ENCODE measurements at places on chromosomes 2 and 18. TPM values are rescaled to one million over a fixed set of nuclear protein-coding genes. Genes with fewer than 3 reads are reported as not detected.

DNA sequence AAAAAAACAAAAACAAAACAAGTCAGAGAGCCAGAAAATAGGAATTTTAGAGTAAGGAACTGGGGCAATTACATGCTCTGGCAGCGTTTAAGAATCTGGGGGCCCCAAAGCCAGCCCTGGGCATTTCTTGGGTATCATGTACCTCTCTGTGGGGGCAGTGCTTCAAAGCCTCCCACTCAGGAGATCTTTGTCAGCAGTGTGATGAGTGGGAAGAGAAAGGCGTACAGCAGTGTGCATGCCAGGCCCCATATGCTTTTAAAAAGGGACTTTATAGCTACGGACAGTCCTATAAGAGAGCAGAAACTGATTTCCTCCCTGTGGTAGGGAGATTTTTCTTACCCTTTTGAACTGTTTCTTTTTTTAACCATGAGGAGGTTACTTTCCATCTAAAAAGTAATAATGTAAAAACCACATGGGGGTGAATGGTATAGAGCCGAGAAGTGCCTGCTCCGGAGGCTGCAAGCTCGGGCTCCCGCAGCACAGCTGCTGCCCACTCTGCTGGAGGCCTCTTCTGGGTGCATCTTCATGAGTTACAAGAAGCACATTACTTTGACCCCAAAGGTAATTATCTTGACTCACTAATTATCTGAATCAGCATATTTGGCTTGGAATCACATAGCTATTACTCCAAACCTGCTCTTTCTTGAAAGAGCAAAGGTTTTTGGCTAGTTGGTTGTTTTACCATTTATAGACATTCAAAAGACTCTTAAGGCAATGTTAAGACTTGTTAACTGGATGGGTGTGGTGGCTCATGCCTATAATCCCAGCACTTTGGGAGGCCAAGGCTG is 46.4 kb downstream of the PROC start:
- H3K36me3 ChIP-seq: peaks cover 12% of the 10 kb centered on the region
- H3K4me1 ChIP-seq: no peaks in the 10 kb centered on the region
- DNase-seq: no peak
- no peak overlapping the region for H3K4me3 ChIP-seq
- H3K27ac ChIP-seq: no peak overlapping the region

- H3K4me3 ChIP-seq: no peak overlapping the region
- H3K36me3 ChIP-seq: no peaks in the 10 kb centered on the region
- H3K27ac ChIP-seq: no peak overlapping the region
These were observed 179.1 kb downstream of the ERBB4 start for GRCh38 chr2:212359425-212360067.

DNA sequence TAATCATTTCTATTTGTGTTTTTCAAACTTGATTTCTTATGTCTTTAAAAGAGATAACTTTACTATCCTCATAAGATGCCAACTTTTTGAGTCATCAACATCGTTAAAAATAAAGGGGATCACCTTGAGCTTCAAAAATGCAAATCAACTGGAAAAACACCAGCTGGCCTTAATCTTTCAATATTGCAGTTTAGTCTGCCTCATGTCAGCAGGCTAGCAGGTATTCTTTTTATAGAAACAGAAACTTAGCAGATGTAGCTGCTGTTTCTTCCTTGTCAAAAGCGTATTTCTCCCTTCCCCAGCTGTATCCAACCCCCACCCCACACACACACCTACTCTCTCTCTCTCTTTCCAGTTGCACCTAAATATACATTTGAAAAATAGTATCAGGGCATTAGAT is 154.1 kb upstream of the ZNF804A start:
- H3K4me1 ChIP-seq: peaks cover 6% of the 10 kb centered on the region
- no peak overlapping the region for H3K4me3 ChIP-seq
- no peak overlapping the region for H3K27ac ChIP-seq
- no peaks in the 10 kb centered on the region for H3K27me3 ChIP-seq
- DNase-seq: no peak

DNA sequence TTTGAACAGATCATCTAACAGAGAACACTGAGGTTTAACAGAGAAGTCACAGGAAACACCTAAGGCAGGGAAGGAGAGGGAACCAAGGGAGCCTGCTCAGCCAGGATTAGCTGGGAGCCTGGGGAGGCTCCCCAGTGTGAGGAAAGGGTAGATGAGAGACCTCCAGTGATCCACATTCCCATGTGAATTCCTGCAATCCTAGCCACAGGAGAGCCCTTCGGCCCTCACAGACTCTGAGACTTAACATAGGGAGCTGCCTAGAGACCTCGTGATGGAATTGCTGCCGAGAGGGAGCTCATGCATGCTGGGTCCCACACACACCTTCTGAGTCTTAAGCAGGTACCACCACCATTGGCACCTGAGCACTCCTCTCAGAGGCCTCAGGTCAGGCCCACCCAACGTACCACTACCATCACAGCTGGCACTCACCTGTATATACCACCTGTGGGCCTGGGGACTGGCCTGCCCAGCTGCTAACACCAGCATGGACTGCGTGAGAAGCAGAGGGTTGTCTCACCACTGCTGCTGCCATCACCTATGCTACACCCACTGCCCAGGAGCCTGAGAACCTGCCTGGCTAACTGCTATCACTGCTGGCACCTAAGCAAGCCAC is 225.9 kb upstream of the RASGRP3 start:
- no peak for DNase-seq
- no peaks in the 10 kb centered on the region for H3K27me3 ChIP-seq
- H3K4me1 ChIP-seq: peaks cover 6% of the 10 kb centered on the region
- no peak overlapping the region for H3K4me3 ChIP-seq
- peaks cover 15% of the 10 kb centered on the region for H3K36me3 ChIP-seq

The ALPG gene
- not detected for total RNA-seq

The PIEZO2 gene
- 43.7 TPM for total RNA-seq

DNA sequence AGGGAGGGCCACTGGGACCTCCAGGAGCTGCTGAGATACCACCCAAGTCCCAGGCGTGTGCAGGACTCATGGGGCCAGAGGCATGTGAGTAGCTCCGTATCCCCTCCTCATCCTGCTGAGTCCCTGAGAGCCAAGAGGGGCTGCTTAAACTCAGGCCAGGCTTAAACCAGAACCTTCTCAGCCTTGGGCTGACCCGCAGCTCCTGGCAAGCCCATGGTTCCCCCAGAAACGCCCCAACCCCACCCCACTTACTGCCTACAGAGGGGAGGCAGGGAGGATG is 2.5 kb upstream of the NMUR1 start:
- peaks cover 33% of the 10 kb centered on the region for H3K27me3 ChIP-seq
- DNase-seq: no peak
- H3K27ac ChIP-seq: no peak overlapping the region
- H3K36me3 ChIP-seq: no peaks in the 10 kb centered on the region

GRCh38 chr18:75256376-75256775 is 45.8 kb downstream of the TSHZ1 start:
- no peak overlapping the region for H3K4me3 ChIP-seq
- no peak overlapping the region for H3K27ac ChIP-seq
- H3K27me3 ChIP-seq: no peaks in the 10 kb centered on the region
- peaks cover 27% of the 10 kb centered on the region for H3K4me1 ChIP-seq
- H3K36me3 ChIP-seq: peaks cover 7% of the 10 kb centered on the region

DNA sequence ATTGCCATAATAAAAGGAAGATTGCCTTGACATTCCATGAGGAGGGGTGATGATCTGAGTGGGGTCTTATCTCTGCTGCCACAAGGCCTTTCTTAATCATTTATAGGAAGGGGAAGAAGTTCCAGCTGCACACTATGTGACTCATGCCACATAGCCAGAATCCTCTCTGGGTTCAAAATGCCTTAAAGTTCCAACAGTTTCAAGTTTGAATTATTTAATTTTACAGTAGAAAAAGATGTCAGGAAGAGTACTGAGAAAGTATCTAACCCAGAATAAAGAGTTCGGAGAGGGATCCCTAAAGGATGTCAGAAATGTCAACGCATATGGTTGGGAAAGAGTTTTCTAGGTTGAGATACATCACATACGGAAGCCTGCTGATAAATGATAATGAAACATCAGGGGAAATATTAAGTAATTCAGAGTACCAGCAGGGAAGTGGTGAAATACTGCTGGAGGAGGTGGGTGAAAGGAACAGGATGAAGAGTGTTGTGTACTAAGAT is 999.9 kb downstream of the TSN start:
- no peaks in the 10 kb centered on the region for H3K27me3 ChIP-seq
- no peak overlapping the region for H3K4me3 ChIP-seq
- peaks cover 8% of the 10 kb centered on the region for H3K4me1 ChIP-seq
- no peak for DNase-seq

DNA sequence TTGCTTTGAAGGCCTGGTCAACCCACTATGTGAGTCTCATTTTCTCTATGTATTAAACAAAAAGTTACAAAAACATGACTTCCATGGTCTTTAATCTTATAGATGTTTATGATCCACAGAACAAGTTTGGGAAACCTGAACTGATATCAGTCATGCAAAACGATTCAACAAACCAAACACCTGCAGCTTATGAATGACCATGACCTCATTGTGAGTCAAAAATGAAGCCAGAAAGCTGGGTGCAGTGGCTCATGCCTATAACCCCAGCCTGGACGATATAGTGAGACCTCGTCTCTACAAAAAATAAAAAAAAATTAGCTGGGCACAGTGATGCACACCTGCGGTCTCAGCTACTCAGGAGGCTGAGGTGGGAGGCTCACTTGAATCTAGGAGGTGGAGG is 270.4 kb upstream of the CCDC68 start:
- DNase-seq: no peak
- H3K27ac ChIP-seq: no peak overlapping the region
- peaks cover 41% of the 10 kb centered on the region for H3K36me3 ChIP-seq
- peaks cover 6% of the 10 kb centered on the region for H3K4me1 ChIP-seq
- no peak overlapping the region for H3K4me3 ChIP-seq

GRCh38 chr2:47029737-47030524 is 114.3 kb upstream of the MCFD2 start:
- peaks cover 2% of the 10 kb centered on the region for H3K36me3 ChIP-seq
- H3K27me3 ChIP-seq: no peaks in the 10 kb centered on the region
- H3K4me1 ChIP-seq: peaks cover 30% of the 10 kb centered on the region
- DNase-seq: no peak

DNA sequence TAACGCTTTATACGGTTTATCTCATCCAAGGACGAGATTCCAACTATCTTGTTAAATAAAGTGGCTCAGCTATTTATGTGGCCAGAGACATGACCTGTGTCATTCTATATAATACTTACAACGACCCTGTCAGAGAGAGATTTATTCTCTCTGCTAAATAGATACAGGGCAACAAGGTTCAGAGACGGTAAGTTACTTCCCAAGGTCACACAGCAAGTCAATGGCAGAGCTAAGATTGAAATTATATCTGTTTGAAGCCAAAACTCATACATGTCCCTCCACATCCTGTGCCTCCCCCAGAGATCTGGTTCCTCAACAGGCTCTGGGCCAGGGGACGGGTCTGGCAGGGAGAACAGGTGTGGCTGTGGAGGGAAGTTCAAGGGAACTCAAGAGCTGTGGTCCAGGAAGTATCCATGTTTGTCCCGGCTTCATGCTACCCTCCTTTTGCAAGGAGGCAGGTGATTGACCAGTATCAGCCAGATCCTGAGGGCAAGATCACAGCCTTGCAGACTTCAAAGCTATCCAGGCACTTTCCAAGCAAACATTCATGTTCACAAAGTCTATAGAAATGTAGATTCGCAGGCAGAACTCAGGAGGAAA is 99.8 kb downstream of the CAPN13 start:
- H3K4me3 ChIP-seq: no peak overlapping the region
- no peak for DNase-seq
- no peaks in the 10 kb centered on the region for H3K27me3 ChIP-seq
- H3K36me3 ChIP-seq: peaks cover 5% of the 10 kb centered on the region
- H3K4me1 ChIP-seq: peaks cover 10% of the 10 kb centered on the region

DNA sequence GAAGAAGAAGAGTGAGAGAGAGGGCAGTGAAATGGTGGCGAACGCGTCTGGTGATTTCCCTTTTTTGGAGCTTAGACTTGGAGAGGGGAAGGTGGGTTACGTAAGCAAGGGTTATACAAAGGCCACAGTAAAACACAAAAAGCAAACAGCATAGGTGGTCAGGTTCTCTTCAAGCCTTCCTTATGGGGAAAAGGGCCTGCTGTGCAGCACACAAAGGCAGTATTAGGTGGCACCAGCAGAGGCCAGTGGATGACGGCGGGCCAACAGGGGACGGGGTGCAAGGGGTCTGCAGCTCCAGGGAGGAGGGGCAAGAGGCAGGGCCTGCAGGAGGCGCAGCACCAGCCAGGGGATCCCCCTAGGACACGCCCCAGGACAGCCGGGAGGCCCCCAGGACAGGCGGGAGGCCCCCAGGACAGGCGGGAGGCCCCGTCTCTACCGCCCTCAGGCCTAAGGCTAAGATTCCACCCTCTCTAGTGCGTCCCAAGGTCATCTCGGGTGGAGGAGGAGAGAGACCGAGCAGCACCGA is 32.6 kb upstream of the NPC1 start:
- peak overlapping the region; percentile 63 for H3K4me3 ChIP-seq
- H3K27me3 ChIP-seq: peaks cover 34% of the 10 kb centered on the region
- H3K4me1 ChIP-seq: peaks cover 19% of the 10 kb centered on the region
- no peak for DNase-seq

- peak overlapping the region; percentile 70 for H3K4me3 ChIP-seq
- H3K27ac ChIP-seq: peak overlapping the region; percentile 47
- H3K27me3 ChIP-seq: peaks cover 100% of the 10 kb centered on the region
- DNase-seq: peak; percentile 55
- H3K36me3 ChIP-seq: no peaks in the 10 kb centered on the region
These were observed 3.0 kb upstream of the OSR1 start for GRCh38 chr2:19361325-19361990.

DNA sequence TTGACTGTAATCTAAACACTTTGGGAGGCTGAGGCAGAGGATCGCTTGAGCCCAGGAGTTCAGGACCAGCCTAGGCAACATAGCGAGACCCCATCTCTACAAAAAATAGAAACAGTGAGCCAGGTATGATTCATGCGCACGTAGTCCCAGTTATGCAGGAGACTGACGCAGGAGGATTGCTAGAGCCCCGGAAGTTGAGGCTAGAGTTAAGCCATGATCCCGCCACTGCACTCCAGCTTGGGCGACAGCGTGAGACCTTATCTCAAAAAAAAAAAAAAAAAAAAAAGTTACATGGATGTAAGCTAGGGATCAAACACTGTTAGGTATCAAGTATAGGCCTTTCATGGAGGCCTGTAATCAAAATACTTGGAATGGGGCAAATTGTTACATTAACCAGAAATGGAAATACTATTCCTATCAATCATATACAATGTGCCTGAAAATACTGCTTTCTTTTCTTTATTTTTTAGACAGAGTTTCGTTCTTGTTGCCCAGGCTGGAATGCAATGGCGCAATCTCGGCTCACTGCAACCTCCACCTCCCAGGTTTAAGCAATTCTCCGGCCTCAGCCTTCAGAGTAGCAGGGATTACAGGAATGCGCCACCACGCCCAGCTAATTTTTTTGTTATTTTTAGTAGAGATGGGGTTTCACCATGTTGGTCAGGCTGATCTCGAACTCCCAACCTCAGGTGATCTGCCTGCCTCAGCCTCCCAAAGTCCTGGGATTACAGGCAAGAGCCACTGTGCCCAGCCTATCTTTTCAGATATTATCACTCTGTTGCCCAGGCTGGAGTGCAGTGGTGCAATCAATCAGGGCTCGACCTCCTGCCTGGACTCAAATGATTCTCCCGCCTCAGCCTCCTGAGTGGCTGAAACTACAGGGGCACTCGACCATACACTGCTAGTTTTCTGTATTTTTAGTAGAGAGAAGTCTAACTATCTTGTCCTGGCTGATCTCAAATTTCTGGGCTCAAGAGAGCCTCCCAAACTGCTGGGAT is 27.2 kb downstream of the XPO1 start:
- no peak for DNase-seq
- peaks cover 31% of the 10 kb centered on the region for H3K36me3 ChIP-seq
- peaks cover 2% of the 10 kb centered on the region for H3K4me1 ChIP-seq
- H3K27me3 ChIP-seq: no peaks in the 10 kb centered on the region
- H3K27ac ChIP-seq: peak overlapping the region; percentile 59

The ESPNL gene
- 0.38 TPM for total RNA-seq

- H3K27ac ChIP-seq: no peak overlapping the region
- DNase-seq: no peak
- no peaks in the 10 kb centered on the region for H3K36me3 ChIP-seq
- no peak overlapping the region for H3K4me3 ChIP-seq
- H3K4me1 ChIP-seq: no peaks in the 10 kb centered on the region
- H3K27me3 ChIP-seq: no peaks in the 10 kb centered on the region
These were observed 112.3 kb upstream of the SLC8A1 start for GRCh38 chr2:40564184-40564583.

The CTAGE1 gene
- 0.07 TPM for total RNA-seq
